ENCODE measurements at places on chromosomes 12 and 14. TPM values are rescaled to one million over a fixed set of nuclear protein-coding genes. Genes with fewer than 3 reads are reported as not detected.

YAF2 gene
- total RNA-seq: 17.6 TPM

LGMN gene
- 20.8 TPM for total RNA-seq

DNA sequence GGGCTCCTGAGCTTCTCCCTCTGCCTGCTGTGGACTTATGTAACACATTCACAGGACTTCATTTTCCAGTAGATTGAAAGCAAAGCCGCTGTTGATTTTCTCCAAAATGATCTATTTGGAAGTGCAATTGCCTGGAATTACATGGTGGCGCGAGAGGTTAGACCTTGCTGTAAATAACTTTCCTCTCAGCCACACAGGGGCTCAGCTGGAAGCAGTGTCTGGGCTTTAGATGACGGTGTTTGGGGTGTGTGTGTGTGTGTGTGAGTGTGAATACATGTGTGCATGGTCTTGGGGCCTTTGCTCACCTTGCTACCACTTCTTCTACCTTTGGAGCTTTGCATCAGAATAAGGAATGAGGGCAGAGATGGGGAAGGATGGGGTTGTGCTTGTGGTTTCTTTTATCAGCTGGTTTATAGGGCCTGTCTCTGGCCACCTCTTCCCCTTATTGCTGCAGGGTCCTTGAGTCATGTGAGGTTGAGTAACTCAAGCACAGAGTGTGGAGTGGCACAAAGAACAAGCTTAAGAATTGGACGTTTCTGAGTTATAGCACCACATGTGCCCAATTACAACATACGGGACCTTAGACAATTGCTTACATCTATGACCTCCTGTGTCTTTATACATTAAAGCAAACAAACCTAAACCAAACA is 280.6 kb downstream of the NRXN3 start:
- DNase-seq: no peak

DNA sequence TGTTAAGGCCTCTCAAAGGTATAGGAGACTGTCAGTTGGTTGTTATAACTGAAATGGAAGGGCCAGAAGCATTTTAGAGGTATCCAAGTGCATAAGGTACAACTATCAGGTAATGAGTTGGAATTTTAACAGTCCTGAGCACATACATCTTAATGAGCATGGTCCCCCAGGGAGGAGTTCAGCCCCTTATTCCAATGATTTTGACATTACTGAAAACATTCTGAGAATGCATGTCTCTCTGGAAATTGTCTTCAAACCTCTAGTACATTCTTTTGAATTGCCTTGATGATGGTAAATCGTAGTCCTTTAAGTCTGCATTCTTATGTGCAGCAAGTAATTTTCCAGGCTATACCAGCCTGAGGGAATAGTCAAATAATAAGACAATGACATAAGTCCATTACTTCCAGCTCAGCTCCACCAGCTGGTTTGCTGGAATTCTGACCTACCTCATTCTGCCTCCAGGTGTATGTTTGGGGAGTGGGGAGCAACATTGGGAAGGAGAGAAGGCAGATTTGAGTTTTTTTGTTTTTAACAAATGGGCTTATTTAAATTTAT is 239.2 kb downstream of the MSRB3 start:
- no peak for DNase-seq

DNA sequence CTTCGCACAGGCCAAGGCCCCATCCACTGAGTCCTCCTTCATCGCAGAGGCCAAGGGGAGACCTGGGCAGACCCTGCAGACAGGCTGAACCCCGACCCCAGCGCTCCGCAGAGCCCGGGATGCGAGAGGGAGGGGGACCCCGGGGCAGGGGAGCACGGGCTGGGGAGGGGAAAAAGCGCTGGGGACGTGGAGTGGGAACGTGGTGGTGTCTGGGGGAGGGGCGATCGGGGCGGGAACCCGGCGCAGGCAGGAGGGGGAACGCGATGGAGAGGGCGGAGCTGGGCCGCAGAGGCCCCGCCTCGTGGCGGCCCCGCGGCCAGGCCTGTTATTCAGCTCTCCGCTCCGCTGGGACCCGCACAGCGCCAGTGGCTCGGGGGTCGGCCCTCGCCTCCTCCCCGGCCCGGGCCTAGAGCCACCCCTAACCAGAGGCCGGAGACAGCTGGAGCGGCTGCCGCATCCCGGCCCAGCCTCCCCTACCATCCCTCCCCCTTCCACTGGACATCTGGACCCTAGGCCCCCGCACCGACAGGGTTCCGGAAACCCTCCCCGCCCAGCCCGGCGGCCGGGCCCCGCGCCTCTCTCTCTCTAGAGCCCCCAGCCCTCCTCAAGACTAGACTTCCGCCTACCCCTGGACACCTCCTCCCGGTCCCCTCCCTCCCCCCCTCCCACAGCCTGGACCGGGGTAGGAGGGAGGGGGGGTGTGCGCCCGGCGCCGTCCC is at the start of gene ARHGEF25:
TSS of gene ARHGEF25 (plus strand) at position 328 of the 719 bp plus-strand sequence. CDS start 460 bp downstream, outside the sequence.
- DNase-seq: peak; percentile 51

DNA sequence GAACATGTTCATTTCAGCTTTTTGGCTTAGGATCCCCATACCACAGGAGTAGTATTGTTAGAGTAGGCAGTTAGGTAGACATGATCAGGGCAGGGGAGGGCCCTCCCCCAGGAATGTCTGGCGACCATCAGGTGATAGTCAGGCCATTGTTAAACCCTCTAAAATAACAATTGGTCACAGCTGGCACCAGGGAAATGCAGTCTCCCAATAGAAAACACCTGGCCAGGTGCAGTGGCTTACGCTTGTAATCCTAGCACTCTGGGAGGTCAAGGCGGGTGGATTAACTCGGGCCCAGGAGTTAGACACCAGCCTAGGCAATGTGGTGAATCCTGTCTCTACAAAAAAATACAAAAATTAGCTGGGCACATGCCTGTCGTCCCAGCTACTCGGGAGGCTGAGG is 187.1 kb downstream of the MON2 start:
- DNase-seq: no peak

- DNase-seq: no peak
Observed at GRCh38 chr14:60807247-60807646, 72.7 kb downstream of the MNAT1 start.

DNA sequence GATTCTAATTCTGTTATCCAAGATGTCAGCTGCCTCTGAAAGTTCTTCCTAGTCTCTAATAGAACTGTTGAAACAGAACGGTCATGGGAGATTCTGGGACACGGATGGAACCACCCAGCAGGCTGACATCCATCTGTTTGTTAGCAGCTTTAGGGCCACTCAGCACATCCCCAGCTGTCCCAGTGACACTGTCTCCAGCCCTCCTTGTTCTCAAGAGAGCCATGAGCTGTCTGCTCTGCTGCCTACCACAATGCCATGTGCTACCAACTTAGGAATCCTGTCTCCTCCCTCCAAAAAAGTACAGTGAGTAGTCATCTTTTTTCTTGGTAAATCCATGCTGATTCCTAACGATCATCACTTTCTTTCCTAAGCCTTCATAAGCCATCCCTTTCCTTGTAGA is 130.5 kb downstream of the ZFP36L1 start:
- no peak for DNase-seq

Data from body of pancreas (tissue), 4 donors.